ENCODE measurements at places on chromosomes 2 and 18.

- no peak for DNase-seq
Measured at GRCh38 chr18:48595703-48596218, 56.9 kb downstream of the CTIF start.

DNA sequence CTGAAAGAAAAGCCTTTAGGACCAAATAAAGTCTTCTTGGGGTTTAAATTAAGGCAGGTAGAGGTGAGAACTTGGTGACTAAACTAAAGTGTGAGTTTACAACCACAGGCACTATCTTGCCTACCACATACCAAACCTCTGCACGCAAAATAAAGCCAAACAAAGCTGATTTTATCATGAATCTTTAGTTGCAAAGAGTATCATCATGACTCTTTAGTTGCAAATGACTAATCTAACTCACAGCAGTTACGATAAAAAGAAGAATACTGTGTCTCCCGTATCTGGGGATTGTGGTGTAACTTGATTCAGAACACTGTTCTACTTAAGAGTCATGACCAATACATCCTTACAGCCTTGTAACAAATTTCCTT is 11.2 kb downstream of the CFAP210 start:
- no peak for DNase-seq

GRCh38 chr18:12858991-12859390 is 25.0 kb downstream of the PTPN2 start:
- no peak for DNase-seq

GRCh38 chr2:43276962-43277391 is 50.6 kb upstream of the ZFP36L2 start:
- no peak for DNase-seq

DNA sequence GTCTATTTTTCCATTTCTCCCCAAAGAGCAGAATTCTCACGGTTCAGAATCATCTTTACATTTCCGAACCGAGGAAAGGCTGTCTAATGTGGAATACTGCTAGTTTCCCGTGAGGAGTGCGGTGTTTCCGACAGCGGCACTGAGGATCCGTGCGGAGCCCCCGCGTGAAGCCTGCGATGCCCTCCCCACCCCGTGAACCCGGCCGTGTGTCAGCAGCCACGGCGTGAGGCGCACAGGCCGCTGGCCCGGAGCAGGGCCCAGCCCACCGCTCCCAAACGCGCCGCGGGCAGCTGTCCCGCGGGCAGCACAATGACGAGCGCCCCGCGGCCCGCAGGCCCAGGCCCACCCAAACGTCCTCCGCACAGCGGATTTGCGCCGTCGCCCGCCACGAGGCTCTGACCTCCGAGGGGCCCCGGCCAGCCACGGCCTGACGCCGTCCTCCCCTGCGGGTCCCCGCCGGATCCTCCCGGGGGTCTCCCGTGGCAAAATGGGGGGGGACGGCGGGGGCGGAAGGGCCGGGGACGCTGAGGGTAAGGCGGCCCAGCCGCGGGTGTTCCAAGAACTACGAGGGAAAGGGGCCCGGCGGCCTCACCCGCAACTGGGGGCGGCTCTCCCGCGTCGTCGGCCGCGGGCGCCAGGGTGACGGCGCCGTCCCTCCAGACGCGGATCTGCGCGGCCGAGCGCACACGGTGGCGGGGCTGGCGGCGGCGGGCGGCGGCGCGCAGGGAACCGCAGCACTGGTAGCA is 796 bp downstream of the SPIRE1 start:
- DNase-seq = no peak

DNA sequence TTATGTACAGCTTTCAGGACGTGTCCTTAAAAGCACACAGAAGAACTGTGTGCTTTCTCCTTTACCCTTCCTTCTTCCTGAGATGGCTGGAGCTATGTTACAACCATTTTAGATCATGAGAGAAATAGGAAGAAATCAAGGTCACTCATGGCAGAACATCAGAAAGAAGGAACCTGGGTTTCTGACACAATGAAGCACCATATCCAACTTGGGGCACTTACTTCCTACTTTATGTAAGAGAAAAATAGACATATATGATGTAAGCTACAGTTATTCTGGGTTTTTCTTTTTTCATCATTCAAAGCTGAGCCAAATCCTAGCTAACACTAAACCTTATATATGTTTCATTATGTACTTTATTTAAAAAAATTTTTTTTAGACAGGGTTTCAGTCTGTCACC is 79.5 kb downstream of the FAM161A start:
- DNase-seq = no peak

DNA sequence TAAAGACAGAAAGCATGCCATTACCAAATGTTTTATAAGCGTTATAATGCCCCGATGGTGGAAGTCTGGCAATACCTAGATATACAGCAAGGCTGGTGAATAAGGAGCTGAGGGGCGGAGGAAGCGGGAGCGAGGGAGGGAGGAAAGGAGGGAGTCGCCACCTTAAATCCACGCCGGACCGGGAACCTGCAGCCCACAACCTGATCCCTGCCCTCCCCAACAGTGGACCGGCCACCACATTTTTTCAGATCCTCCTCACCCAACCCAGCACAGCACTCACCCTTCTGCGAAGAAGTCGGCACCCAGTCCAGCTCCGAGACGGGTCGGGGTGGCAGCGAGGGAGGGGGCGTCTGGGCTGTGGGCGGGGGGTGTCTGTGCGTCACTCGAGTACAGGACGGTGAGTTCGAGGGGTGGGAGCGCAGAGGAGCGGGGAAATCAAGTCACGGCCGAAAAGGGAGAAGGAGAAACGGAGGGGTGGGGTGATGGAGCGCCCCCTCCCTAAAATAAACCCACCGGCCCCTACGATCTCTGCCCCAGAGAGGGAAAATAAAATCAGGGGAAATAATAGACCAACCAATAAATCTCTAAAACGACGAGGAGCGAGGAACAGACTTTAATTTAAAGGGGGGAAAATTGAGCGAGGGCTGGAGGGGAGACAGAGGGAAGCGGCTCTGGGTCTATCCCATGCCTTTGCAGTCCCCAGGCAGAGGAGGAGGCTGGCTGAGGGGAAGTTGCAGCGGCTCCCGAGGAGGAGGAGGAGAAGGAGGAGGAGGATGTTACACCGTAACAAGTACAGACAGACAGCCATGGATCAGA is 96.5 kb upstream of the SERTAD2 start:
- no peak for DNase-seq

DNA sequence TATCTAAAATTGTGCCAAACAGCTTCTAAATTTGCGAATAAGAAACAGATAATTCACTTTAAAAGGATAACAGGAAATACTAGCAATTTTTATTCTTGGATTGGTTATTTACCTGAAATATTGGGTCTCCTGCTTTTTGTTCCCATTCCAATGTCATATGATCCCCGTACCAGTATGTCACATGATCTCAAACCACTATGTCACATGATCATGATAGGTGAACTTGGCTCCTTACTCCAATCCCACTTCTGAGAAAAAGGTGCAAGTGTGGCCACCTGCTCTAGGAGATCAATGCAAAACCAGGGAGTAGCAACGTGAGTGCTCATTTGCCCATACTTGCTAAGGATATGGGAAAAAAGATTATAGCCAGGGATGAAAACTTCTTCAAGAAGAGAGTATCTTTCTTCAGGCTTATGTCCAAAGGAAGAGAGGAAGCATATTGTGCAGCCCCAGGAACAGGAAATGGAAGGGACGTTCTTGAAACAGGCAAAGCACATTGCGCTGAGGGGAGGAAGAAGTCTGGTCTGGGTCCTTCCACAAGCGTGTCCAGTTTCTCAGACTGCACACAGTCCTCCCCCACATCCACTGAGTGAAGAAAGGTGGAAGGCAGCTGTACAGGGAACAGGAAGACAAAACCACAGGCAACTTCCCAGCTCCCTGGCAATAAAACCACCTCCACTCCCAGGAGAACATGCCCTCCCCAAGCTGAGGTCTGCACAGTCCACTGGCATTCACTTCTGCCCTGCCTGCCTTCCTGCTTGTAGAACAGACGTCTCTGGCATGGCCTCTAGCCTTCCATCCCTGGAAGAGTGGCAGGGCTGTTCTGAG is at the start of gene LYG2:
Gene LYG2, minus strand, starts transcription at position 176 of the 828 bp plus-strand sequence. CDS start 1,406 bp downstream, outside the sequence.
- DNase-seq = no peak

- no peak for DNase-seq
Measured at GRCh38 chr2:118048401-118048800, 34.5 kb upstream of the CCDC93 start.

- no peak for DNase-seq
Measured at GRCh38 chr2:160610041-160610440, 116.4 kb upstream of the RBMS1 start.

DNA sequence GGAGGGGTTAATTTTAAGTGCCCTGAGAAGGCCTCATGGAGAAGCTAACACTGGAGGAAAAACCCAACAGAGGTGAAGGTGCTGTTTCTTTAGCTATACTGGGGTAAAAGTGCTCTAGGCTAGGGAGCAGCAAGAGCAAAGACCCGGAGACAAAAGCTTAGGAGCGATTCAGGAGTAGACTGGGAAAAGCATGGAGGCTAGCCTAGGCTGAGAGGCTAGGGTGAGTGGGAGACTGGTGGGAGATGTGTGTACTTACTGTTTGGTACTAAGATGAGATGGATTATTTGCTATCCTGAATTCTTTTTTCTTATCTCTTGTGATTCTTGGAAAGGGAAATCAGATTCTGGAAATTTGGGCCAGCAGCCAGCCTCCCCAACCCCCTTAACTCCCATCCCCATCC is 2.0 kb downstream of the GIGYF2 start:
- DNase-seq = no peak

- no peak for DNase-seq
Measured at GRCh38 chr2:121355488-121355887, 70.5 kb upstream of the TFCP2L1 start.

- no peak for DNase-seq
Measured at GRCh38 chr2:150895968-150896367, 365.7 kb downstream of the RBM43 start.

DNA sequence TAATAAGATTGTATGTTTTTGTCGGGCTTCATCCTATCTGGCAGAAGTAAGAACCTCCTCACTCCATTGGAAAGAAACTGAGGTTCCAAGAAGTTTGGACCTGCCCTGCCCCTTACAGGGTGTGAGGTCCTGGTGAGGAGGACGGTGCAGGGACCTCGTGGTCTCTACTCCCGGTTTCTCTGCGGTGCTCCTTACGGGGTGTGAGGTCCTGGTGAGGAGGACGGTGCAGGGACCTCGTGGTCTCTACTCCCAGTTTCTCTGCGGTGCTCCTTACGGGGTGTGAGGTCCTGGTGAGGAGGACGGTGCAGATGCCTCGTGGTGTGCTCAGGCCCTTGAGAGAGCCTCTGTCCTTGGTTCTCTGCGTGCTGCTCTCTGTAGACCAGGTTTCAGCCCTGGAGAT is 5.2 kb downstream of the CTDP1 start:
- DNase-seq = no peak

DNA sequence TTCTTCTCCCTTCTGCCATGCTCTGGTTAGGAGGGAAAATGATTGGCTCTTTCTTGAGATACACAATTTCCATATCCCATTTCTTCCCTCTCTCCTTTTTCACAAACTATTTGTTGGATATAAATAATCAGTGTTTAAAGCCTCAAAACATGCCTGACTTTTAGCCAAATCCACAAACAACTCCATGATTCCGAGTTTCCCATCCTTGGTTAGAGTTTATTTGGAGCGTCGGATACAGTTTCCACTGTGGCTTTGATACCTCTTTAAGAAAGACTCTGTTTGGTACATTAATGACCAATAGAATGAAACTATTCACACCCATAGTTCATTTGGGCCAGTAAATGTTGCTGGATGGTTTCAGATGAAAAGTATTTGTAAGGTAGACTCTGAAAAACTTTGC is 5.9 kb upstream of the FHL2 start:
- no peak for DNase-seq

DNA sequence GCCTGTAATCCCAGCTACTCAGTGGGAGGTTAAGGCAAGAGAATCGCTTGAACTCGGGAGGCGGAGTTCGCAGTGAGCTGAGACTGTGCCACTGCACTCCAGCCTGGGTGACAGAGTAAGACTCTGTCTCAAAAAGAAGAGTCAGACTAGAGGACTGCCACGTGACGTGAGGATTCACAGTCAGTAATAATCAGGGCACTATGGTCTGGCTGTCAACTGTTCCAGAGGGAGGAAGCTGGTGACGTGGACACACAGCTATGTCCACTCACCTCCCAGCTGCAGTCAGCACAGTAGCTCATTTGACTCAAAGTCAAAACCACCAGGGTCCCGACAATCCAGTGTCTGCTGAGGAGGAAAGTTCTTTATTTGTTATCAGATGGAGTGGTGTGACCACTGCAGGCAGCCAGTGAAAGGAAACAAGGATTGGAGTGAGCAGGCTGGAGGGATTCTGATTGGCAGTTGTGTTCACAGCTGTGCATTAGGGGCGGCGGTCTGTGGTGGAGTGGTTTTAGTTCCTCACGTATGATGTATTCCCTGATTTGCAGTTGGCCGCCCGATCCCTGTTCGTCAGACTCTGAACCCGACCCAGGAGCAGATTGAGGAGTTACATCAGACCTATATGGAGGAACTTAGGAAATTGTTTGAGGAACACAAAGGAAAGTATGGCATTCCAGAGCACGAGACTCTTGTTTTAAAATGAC is 37.9 kb downstream of the MOGAT1 start:
- peak; percentile 37 for DNase-seq

DNA sequence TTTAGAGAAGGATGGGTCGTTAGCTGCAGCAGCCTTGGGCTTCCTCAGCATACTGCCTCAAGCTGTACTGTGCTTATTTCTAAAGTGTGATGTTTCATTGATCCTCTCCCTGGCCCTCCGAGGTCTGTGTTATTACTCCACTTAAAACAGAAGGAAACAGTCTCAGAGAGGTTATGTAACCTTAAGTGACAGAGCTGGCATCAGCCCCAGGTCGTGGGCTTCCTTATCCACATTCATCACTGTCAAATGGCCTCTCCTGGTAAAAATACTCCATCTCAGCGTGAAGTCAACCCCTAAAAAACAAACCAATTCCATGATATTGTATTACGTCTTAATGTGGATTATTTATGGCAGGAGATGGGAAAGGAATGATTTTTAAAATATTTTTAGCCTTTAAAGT is 153.3 kb upstream of the NOSTRIN start:
- no peak for DNase-seq

DNA sequence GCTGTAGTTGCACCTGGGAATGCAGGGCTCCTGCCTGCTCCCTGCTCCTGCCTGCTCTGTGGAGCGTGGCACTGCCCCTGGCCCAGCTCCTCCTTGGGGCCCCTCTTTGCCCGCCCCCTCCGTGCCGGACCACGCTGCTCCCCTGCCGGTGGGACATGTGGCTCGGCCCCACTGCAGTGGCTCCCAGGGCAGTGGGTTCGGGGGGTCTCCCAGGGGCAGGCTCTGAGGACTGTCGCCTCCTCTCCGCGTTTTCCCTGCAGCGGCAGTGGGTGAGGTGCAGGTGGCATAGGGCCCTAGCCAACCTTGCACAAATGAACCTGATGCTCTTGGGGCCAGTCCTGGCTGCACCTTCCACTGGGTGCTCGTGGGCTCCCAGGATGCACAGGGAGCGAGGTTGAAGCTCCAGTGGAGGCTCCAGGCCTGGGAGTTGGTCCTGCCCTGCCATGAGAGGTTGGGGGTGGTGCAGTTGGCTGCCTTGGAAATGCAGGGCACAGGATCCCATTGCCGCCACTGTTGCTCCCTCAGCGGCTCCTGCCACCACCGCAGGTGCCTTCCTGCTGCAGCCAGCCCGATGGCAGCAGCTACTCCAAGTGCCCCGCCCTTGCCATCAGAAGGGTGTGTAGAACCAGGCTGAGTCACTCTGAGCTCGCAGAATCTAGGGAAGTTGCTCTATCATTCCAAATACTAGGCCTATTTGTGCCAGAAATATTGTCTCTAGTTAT is 313.1 kb upstream of the SYT4 start:
- DNase-seq = no peak

Measured in GOT3 (cell line).